GM23248 (cell line): ENCODE measurements at places on chromosomes 2 and 18. TPM values are rescaled to one million over a fixed set of nuclear protein-coding genes. Genes with fewer than 3 reads are reported as not detected.

Gene TRABD2A
- 5.0 and 5.7 TPM in 2 replicates for total RNA-seq

Gene UGT1A5
- total RNA-seq = not detected in 2 replicates

Gene THSD7B
- total RNA-seq = not detected in 2 replicates

Gene SLC30A3
- not detected in 2 replicates for total RNA-seq

Gene ICOS
- not detected in 2 replicates for total RNA-seq

Gene RAPGEF4
- total RNA-seq = 2.2 TPM in 1 of 2 replicates, not detected in the other

Gene TMEM178A
- 0.32 TPM in 1 of 2 replicates, not detected in the other for total RNA-seq

Gene C2orf80
- not detected in 2 replicates for total RNA-seq

Gene ABCG8
- not detected in 2 replicates for total RNA-seq

Gene IL1RL1
- not detected in 2 replicates for total RNA-seq

Gene CFAP221
- not detected in 2 replicates for total RNA-seq

Gene ANKRD29
- 8.9 and 9.2 TPM in 2 replicates for total RNA-seq

Gene DOK6
- 0.76 and 5.2 TPM in 2 replicates for total RNA-seq

Gene GCKR
- total RNA-seq = 0.11 TPM in 1 of 2 replicates, not detected in the other

Gene SCYGR3
- not detected in 2 replicates for total RNA-seq

Gene SLC9A2
- not detected in 2 replicates for total RNA-seq

Gene CRYGA
- not detected in 2 replicates for total RNA-seq

Gene FNDC4
- total RNA-seq = 24.2 and 31.2 TPM in 2 replicates

Gene TWIST2
- total RNA-seq = 467 and 544 TPM in 2 replicates

Gene TXNDC2
- total RNA-seq = not detected in 2 replicates

Gene ERFE
- total RNA-seq = 0.51 and 0.86 TPM in 2 replicates

Gene SCN9A
- total RNA-seq = 8.3 and 17.6 TPM in 2 replicates

Gene CRYGC
- not detected in 2 replicates for total RNA-seq

Gene PAIP2B
- total RNA-seq = under 0.01 TPM in 2 replicates

Gene TMX3
- total RNA-seq = 111 and 112 TPM in 2 replicates
